Effector memory CD8-positive, alpha-beta T cell (primary cell): ENCODE measurements at places on chromosomes 4 and X.

DNA sequence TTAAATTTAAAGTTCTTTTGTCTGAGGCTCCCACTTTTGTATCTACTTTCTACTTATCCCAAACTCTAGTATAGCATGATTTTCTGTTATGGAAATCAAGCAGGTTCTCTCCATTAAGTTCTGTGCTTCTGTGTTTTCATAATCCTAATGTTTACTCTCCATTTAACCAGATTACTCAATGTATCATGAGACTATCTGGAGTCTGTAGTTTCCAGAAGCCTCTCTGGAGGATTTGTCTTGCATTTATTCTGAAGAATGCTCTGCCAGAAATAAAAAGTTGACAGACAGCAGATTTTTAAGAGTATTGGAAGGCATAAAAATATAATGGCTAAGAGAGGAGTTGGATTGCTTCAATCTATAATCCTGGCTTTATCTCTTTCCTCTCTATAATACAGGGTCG, 39.2 kb upstream of the PLS3 start:
- DNase-seq = no peak

- DNase-seq = no peak
Observed at GRCh38 chr4:7034262-7035081, 8.7 kb upstream of the TADA2B start.

DNA sequence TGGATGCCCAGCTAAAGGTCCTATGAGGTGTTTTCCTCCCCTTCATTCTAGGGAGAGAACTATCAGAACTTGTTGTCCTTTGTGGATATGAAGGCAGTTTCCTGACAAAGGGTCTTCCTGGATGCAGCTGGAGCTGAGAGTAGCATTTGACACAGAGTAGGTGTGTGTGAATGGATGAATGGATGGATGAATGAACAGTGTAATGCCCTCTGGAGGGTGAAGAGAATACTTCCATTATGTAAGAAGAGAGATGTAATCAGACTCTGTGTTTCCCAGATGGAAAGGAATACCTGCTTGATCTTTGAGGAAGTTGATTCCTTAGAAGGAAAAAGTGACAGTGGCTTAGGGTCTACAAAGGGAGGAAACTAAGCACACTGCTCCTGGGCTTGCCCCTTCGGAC, 55.4 kb upstream of the AADAT start:
- no peak for DNase-seq

- no peak for DNase-seq
Observed at GRCh38 chr4:185837415-185838103, 25.6 kb upstream of the SORBS2 start.

DNA sequence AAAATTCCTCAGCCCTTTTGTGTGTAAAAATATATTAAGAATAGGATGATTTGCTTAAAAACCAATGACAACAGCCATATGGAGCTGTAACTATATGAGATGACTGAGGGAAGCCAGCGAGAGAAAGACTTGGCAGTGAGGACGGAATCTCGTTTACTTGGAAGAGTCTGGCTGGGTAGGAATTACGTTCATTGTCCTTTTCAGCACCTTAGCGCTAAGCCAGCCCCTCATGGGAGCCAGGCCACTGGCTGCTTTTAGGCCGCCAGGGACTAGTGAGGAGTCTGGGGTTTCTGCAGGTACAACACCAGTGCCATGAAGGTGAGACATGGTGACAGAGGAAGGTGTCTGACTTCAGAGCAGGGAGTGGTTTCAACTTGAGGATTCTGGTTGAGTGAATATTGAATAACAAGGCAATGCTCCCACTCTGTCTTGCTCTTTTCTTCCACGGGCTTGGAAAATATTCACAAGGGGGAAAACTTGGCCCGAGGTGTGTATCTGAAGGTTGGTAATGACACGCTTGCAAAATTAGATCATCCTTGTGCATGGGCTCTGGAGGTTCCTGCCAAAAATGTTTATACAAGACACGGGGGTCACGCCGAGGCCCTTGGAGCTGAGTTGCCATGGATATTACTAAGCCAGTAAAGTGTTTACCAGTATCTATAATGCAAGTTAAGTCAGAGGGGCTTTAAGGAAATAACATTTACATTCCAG, 17.4 kb downstream of the KLF3 start:
- DNase-seq = no peak

GRCh38 chr4:109319156-109319555, 16.7 kb upstream of the COL25A1 start:
- DNase-seq = no peak

DNA sequence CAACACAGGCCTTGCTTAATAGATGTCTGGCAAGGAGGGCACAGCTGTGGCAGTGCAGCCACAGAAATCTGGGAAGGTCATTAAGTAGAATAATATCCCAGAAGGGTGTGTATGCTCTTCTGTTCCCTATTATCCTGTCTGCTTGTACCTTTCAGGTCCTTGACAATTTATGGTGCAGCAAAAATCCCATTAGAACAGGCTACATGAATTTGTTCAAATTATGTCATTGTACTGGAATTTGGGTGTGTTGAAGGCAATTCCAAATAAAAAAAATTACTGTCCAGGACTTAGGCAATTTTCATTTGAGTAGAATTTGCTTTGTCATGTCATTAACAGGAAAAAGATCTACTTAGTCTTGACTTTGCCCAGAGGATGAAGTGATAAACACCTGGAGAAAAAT, 192.1 kb downstream of the IDS start:
- DNase-seq = no peak

DNA sequence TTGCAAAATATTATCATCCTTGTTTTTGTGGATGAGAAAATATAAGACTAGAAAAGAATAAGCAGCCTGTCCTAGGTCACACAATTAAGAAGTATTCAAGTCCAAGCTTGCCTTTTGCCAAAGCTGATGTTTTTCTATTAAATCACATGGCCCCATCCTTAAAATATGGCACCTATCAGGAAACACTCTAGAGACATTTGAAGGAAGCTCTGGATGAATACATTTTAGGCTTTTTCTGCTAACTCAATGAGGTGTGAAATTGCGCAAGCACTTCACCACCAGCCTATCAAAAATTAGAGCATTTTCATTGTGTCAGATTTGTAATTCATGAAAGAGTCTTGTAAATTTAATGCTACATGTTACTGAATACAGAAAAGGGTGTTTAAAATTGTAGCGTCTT, 251.1 kb upstream of the MAD2L1 start:
- no peak for DNase-seq

- no peak for DNase-seq
Observed at GRCh38 chr4:57425610-57426009, 315.4 kb upstream of the IGFBP7 start.

- no peak for DNase-seq
Observed at GRCh38 chr4:88660446-88661294, 37.0 kb downstream of the NAP1L5 start.

DNA sequence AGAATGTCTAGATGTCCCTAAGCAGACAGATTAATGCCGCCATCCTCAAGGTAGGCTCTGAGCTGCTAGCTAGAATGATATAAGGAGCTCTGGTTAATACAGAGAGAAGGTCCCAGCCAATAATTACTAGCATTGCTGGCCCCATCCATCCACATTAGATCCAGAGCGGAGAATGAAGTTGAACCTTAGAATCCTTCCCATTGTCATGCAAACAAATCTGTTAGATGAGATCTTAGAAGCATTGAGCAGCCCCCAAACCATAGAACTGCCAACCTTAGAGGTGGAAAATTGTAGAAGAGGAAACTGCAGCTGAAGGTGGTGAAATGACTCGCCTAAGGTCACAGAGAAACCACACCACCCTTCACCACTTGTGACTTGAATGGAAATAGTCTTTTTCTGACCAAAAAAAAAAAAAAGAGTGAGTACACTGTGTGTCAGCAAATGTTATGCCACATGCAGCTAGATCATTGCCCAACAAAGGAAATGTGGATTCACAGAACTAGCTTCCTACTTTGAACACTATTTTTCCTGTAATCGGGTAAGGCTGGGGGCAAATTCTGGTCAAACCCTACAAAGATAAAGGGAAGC, 162.1 kb downstream of the SMIM20 start:
- no peak for DNase-seq

DNA sequence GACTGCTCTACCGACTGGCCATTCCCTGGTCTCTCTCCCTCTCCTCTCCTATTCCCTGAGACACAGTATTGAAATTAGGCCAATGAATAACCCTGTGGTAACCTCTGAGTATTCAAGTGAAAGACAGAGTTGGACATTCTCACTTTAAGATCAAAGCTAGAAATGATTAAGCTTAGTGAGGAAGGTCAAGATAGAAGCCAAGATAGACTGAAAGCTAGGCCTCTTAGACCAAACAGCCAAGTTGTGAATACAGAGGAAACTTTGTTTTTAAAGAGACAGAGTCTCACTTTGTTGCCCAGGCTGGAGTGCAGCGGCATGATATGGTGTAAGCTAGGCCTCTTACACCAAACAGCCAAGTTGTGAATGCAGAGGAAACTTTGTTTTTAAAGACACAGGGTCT, 64.6 kb downstream of the KDM6A start:
- no peak for DNase-seq

DNA sequence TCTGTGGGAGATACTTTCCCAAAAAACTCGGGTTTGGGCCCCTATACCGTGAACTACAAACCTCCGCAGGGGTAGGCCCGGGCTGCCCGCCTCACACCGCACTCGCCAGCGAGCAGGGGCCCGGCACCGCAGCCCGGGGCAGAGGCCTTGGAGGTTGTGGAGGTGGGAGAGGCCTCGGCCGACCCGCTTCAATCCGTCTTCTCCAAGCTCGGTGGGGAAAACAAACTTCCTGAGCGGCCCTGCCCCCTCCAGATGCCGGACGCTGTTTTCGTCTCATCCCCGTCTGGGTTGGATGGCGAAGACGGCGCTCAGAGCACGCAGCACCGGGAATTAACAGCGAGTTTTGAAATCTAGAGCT, 442 bp upstream of the MCUB start:
- DNase-seq = no peak

DNA sequence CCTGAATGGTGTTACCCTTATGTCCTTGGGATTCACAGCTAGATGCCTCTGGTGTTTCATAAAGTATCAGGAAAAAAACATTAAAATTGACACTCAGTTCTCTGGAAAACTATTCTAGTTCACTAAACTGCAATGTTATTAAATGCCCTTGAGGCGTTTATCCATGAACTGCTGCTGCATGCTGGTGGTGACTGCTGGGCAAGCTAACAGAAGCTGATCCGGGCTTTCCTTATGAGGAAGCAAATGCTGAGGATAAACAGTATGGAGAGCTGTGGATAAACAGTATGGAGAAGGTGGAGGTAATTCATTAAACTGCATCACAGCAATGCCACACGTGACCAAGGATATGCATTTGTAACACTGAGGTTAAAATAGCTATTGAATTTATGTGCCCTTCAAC, 227.0 kb downstream of the NR3C2 start:
- no peak for DNase-seq

DNA sequence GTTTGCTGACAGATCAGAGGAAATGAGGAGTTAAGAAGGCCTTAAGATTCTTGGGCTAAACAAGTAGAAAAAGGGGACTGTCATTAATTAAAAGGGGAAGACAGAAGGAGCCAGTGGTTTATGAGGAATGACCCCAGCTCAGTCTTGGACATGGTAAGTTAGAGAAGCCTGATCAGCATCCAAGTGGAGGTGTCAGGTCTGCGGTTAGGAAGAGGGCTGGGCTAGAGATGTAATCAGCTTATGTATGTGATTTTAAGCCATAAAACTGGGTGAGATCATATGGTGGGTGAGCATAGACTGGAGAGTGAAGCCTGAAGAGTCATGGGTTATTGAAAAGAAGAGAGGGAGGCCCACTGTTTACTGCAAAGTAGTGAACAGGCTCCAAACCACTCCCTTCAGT, 246.1 kb downstream of the NR3C2 start:
- DNase-seq = no peak

GRCh38 chr4:184641022-184641421, 8.2 kb downstream of the CASP3 start:
- DNase-seq = no peak

DNA sequence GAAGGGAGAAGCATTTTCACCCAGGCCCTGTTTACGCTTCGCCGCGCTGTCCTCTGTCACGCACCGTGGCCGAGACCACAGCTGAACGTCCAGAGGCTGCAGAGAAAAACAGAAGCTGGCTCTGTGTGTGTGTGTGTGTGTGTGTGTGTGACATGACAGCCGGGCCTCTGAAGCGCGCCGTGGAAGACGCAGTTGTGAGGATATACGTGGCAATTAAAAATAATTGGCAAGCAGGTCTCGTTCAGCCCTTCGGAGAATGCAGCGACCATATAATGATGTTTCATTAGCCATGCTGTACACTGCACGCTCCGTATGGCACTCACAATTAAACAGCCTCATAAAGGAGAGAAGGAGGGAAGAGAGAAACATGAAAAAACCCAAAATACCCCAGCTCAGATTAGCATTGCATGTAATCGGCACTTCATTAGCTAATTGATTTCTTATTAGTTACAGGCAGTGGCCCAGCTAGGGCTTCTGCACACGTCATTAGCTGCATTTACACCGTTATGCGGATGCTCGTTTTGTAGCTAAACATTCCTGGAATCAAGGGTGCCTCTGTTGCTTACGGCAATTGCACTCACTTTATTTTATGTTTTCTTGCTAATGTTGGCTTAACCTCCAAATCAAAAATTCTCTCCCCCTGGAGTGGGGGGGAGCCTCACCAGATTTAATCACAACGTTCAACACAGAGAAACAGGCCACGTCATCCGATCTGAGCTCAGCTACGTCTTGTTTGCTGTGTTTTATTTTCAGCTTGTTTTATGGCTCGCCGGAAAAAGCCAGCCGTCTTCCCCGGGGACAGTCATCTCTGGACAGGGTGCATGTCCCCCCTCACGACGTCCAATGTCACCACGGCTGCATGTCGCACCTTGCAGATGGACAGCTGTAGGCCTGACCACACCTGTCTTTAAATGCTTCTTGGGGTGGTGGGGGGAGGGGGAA, 74.6 kb upstream of the SHOX start:
- DNase-seq = no peak

DNA sequence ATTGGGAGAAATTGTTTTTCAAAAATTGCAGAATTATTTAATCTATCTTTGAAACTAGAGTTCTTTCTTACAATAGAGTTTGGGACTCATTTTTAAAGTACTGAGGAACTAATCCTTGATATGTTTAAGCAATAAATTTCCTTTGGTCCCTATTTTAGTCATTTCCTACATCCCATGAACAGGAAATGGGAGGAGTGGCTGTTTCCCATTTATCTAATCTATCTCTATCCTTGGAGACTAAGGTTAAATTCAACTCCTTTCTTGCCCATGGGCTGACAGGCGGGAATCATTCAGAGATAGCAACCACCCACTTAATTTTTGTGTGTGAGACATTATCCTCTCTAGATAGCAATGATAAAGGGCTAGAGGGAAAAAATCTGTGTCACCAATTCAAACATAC, 131.6 kb upstream of the EMCN start:
- DNase-seq = no peak

DNA sequence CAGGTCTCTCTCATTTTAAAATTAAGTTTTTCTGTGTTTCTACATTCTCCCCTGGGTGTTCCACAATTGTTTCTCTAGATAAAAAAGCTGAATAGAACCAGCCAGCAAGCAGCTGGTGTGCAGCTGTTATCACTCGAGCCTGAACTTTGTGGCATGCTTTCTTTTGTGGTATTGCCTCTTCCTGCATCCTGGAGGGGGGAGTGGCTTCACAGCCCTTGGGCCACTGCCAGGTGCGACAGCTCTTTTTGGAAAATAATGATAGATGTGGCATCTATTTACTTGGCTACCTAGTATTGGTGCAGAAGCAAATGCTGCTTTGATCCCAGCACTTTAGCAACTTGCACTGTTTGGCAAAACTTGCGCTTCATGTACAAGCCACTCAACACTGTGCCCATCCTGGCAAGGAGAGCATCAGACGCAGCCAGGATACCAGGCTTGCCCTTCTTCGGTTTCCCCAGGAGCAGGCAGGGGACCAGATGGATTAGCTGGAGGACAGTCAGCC, 69.4 kb downstream of the HMGB2 start:
- no peak for DNase-seq
